ENCODE measurements at places on chromosomes 3 and 15.

DNA sequence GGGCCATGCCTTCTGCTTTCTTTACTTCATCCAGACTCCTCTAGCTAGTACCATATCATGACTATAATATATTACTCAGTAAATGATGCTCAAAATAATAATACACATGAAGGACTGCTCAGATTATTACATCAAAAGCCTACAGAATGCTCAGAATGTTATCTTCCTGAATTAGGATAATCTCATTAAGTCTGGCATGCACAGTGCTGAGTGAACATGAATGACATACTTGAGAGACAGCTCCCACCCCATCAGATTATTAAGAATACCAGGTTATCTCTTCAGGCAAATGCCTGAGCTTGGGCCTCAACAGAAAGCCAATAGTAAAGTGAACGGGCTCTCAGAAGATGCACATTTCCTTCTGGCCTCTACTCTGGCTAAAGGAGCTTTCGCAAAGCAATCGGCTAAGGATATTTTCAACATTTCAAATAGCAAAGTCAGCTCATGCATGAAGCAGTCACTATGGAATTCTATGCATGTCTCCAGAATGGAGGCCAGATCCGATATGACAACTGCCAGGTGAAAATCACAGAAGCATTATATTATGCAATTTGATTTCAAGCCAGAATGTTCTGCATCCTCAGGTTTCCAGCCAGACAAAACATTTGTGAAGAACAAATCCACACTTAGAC lies 122.6 kb downstream of the KCNMB2 start:
- no peak for DNase-seq

DNA sequence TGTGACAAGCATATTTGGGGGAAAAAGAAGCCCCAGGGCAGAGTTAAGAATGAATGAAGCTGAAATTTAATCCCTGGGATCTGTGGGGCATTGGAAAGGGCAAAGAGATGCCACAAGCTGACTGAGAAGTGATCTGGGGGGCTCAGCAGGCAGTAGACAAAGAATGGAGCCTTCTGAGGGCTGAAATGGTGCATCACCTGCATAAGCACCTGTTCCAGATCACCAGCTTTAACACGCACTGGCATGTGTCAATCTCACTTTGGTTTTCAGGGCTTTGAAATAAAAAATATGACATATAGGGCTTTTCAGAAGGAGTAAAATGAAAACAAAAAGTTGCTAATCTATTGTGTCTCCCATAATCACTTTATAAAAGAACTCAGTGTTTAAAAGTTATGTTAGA lies 210.8 kb upstream of the ARHGEF26 start:
- DNase-seq = no peak

GRCh38 chr3:98563661-98564281 lies 29.6 kb downstream of the CPOX start:
- DNase-seq = no peak

DNA sequence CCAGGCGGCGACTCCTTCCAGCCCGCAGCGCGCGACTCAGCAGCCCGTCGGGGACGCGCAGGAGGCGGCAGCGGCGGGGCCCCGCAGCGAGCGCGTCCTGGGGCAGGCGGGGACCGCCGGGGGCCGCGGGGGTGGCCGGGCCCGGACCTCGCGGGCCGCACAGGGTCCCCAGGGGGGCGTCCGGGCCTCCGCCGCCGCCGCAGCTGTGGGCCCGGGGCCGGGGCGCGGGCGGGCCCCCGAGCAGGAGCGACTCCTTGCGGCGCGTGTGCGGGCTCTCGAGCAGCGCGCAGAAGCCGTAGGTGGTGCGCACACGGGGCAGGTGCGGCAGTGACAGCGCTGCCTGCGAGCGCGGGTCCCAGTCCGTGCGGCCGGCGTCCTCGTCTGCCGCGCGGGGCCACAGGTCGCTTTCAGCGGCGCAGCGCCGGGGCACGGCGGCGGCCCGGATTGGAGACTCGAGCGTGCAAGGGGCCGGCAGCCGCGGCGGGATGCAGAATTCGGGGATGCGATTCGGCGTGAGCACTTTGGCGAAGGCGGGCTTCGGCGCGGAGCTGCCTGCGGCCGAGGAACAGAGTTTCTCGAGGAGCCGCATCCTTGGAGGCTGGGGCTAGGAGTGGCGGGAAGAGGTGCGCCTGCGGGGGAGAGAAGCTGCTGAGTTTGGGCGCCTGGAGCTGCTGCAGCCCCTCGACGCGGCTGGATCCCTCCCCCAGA lies 535 bp downstream of the C2CD4B start:
- DNase-seq = no peak

DNA sequence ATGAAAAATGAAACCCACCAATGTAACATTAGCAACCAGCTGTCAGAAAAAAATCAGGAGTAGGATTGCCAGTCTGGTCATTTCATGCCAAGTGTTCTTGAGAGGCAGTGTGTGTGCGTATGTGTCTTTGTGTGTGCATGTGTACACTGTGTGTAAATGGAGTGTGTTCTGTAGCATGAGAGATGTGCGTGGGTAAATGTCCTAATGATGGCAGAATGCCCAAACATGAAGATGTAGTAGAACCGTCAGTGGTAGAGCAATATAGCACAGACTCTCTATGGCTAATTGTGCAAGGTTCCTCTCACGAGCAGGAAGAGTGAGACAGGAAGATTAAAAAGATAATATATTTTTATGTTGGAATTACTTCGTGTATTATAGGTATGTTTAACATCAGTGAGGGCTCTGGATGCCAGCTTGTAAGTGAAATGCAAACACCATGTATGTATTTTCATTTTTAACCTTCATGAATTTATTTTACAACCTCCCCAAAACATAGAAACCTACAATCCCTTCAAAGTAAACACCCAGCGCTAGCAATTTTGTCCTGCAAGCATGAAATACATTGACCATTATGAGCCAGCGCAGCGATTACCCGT lies 1038.7 kb downstream of the IGSF11 start:
- no peak for DNase-seq

- DNase-seq = no peak
Observed at GRCh38 chr3:101725194-101725889, 928 bp downstream of the CEP97 start.

DNA sequence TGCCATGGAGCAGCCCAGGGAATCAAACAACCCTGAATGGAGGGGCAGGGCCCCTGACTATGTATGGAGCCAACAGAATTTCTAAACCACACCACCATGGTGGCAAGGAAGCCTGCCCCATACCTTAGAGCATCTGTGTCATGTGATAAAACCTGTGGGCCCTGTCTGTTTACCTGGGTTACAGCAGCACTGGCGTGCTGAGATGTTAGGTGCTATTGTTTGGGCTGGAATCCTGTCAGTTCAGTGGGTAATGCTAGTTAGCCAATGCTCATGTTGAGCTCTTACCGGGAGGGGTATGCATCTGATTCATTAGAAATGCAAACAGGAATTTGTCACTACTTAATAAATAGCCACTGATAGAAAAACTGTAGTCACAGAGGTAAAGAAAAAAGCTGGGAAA lies 63.5 kb upstream of the ETV5 start:
- DNase-seq = no peak

DNA sequence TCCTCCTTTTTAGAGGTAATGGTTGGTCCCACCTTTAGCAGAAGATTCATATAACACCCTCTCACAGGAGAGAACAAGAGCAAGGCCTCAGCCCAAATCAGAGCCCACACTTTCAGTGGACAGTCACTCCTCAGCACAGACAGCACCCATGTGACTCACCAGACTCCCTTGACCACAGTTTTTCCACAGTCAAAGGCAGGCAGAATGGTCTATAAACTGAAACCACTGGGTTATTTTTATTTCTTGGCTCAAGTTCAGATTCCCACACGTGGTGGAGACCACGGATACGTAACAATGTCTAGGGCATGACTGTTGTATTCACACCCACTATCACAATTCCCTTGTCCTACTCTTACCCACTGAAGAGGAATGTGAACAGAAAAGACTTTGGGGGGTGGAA lies 237.8 kb upstream of the UBE2E1 start:
- no peak for DNase-seq

- DNase-seq = no peak
Observed at GRCh38 chr15:43274136-43274535, 7.4 kb upstream of the TGM5 start.

Measured in activated naive CD8-positive, alpha-beta T cell treated with anti-CD3 and anti-CD28 coated beads, Interleukin-2, amount 50 U/mL, for 16 hours (primary cell).